Glutamatergic neuron (in vitro differentiated cells): ENCODE measurements at places on chromosomes 7 and 10. TPM values are rescaled to one million over a fixed set of nuclear protein-coding genes. Genes with fewer than 3 reads are reported as not detected.

The TDRD1 gene
- not detected for total RNA-seq

The PIP gene
- total RNA-seq, result not detected

The DLX5 gene
- total RNA-seq, result not detected

The CPA2 gene
- not detected for total RNA-seq

- DNase-seq, result no peak
These were observed 1279.1 kb upstream of the SORCS1 start for GRCh38 chr10:108443636-108444035.

DNA sequence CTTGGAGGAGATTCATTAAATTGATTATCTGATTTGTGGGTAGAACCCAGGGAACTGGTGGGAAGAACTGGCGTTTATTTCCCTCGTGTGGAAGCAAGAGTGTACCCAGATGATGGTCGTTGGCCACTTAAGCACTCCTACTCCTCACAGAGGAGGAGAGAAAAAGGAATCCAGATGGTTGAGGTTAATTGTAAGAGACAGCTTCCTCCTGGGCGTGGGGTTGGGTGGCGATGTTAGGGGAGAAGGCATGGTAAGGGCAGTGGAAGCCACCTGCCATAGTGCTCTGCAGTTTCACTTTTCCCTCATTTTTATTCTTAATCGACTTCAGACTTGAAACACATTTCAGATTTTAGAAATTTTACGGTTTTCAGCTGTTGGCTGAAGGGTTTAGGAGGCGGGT is 104.1 kb downstream of the DOCK1 start:
- no peak for DNase-seq

DNA sequence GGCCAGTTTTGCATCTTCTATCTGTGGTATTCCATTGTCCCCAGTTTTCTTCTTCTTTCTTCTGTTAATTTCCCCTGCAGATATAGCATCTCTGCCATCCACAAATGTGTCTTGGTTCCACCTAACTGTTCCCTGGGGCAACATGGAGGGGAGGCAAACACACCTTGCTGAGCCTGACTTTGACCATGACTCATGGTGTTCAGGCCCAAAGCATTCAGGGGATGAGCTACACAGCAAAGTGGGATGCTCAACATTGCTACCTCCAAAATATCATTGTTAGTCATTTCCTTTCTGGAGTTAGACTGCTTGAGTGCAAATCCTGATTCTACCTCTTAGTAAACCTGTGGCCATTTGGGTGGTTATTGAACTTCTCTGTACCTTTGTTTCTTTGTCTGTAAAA is 542.7 kb downstream of the LRMDA start:
- no peak for DNase-seq

- no peak for DNase-seq
These were observed 117.1 kb downstream of the ANKRD26 start for GRCh38 chr10:26983156-26983555.

DNA sequence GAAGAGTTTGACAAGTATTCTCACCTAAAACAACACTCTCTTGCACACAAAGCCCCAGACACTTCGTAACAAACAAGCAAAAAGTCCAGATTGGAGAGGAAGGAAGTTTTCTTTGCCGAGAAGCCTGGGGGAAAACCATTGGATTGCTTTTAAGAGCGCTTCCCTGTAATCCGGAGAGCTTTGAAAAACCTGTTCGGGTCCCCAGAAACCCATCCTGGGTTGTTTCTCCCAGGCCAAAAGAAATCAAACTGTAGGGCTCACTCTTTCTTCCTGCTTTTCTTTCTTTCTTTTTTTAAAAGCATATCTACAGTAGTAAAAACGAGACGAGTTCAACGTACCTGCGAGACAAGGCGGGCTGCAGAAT is 655 bp downstream of the SP8 start:
- DNase-seq, result no peak
